Colonic mucosa (tissue), 4 donors: ENCODE measurements at places on chromosomes 7 and 10. TPM values are rescaled to one million over a fixed set of nuclear protein-coding genes. Genes with fewer than 3 reads are reported as not detected.

MGAM2 gene
- 26.4 TPM for total RNA-seq

FAM237B gene
- not detected for total RNA-seq

CPA5 gene
- total RNA-seq, result not detected

UNCX gene
- not detected for total RNA-seq

SAP25 gene
- 0.69 TPM for total RNA-seq

CCDC3 gene
- 2.1 TPM for total RNA-seq

LEP gene
- 0.07 TPM for total RNA-seq

CNTNAP2 gene
- 4.4 TPM for total RNA-seq

ELMO1 gene
- 4.2 TPM for total RNA-seq

COX19 gene
- 11.6 TPM for total RNA-seq

GRM8 gene
- 2.5 TPM for total RNA-seq
